ENCODE measurements at places on chromosomes 6 and 20. TPM values are rescaled to one million over a fixed set of nuclear protein-coding genes. Genes with fewer than 3 reads are reported as not detected.
A peak's percentile ranks its signal among the peaks of the same experiment; 100 is the strongest.

- DNase-seq = no peak
Measured at GRCh38 chr6:44462797-44463727, 75.6 kb downstream of the CDC5L start.

DNA sequence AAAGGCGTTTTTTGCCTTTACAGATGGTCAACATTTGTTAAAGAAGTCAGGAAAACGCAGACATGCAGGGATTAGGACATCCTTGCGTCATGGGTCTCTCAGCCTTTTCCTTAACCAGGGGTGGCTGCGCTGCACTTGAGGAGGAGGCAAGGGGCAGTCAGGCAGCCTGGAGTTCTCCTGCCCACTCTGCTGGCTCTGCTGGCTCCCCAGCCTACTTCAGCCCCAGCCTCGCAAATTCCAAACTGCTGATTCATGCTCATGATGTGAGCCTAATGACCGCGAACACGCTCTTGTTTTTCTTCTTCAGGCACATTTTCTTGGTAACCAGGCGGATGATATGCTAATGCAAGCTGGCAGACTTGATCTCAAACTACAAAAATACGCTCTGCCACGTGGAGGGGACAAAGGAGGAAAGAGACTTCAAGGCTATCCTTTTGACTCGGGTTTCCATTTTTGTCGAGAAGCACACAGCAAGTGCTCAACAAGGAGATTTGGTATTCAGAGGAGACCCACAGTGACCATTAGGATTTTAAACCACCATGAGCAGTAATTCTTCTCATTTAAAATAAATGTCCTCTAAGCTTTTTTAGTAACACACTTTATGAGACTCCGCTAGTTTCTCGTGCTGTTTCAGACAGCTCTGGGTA, 290.3 kb upstream of the STXBP5 start:
- DNase-seq = peak; percentile 48

- DNase-seq = no peak
Measured at GRCh38 chr20:8320306-8320705, 188.2 kb downstream of the PLCB1 start.

Gene SLC35F1
- not detected for total RNA-seq

GRCh38 chr6:109718991-109719390, 27.9 kb downstream of the FIG4 start:
- DNase-seq = no peak

GRCh38 chr6:122459240-122459639, 12.4 kb downstream of the SERINC1 start:
- DNase-seq = no peak

DNA sequence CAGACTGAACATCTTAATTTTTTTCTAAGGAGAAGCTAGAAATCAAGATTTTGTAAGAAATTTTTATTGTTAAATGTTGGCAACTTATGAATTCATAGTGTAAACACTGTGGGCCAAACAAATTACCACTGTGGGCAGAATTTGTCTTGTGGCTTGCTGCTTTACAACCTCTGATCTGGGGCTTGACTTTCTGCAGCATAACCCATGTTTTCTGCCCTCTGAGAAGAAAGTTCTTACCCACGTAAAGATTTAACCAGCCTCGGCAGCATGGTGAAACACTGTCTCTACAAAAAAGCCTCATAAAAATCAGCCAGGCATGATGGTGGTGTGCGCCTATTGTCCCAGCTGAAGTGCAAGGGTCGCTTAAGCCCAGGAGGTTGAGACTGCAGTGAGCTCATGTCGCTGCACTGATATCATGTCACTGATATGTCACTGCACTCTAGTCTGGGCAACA, 12.9 kb downstream of the ITCH start:
- DNase-seq = peak; percentile 69

DNA sequence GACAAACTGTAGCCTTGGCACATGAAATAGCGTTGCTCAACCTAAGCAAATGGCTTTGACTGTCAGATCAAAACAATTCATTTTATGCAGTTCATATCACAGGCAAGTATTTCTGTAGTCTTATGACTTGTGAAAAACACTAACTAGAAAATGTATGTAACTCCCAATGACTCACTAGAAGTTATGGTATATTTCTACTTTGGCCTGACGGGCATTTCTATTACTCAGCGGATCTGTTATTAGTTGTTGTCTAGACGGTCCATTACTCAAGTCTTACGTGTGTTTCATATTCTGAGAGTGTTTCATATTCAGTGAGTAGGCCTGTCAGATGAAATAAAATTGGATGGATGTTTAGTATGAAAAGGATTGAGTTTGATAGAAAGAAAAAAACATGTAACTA, 880.9 kb downstream of the PRIM2 start:
- DNase-seq = no peak

Gene EYA4
- not detected for total RNA-seq

Gene ERVFRD-1
- total RNA-seq = 0.29 TPM

Gene WFDC9
- total RNA-seq = not detected

Gene UBE3D
- total RNA-seq = 10.9 TPM

DNA sequence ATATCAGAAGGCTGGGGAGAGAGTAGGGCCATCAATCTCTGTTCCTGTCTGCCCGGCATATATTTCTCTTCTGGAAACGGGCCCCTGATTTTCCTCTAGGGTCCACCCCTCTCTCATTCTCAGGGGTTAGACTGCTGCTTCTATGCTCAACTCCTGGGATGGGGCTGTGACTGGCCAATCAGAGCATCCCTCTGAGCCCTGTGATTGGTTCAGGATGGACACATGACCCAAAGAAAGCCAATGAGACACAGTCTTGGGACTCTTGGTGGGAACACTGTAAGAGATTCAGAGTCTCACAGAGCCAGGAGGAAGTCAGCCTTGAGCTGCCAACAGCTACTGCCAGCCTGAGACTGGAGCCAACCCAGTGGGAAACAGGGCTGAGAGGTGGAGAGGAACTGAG, 31.0 kb upstream of the KCNB1 start:
- no peak for DNase-seq

DNA sequence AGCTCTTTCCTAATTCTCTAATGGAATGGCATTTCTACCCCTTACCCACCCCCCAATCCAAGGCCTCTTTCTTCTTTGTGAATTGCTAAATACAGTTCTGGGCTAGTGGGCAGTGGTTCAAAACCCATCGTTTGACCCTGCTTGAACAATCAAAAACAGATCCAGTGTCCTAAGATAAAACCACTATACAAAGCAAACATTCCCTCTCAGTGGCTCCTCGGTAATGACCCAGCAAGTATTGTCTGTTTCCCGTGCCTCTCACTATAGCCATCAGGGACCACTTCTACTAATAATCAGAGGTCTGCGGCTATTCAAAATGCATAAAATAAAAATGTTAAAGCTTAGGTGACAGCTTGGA, 143.5 kb upstream of the AKAP12 start:
- no peak for DNase-seq

DNA sequence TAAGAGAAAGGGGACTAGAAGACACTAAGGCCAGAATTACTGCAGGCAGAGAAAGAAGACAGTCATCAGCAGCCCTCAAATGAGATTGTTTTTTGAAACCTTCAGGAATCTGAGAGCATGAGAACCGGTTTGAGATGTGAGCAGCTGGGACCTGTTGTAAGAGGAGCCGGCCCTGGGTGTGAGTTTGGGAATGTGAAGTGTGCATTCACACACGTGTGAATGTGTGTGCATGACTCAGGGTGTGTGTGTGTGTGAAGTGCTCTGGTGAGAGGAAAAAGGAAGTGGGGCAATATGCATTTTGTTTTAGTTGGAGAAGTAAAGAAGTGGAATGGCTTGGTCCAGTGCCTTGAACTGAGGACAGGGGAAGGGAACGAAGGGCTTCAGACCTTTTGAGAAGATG, 4.3 kb downstream of the SCUBE3 start:
- no peak for DNase-seq

- no peak for DNase-seq
Measured at GRCh38 chr6:89379281-89379680, 26.8 kb upstream of the UBE2J1 start.

GRCh38 chr20:8780915-8781314, 288.0 kb upstream of the PLCB4 start:
- no peak for DNase-seq

Gene CD2AP
- total RNA-seq = 69.3 TPM

Gene TRIM10
- total RNA-seq = 1.4 TPM

DNA sequence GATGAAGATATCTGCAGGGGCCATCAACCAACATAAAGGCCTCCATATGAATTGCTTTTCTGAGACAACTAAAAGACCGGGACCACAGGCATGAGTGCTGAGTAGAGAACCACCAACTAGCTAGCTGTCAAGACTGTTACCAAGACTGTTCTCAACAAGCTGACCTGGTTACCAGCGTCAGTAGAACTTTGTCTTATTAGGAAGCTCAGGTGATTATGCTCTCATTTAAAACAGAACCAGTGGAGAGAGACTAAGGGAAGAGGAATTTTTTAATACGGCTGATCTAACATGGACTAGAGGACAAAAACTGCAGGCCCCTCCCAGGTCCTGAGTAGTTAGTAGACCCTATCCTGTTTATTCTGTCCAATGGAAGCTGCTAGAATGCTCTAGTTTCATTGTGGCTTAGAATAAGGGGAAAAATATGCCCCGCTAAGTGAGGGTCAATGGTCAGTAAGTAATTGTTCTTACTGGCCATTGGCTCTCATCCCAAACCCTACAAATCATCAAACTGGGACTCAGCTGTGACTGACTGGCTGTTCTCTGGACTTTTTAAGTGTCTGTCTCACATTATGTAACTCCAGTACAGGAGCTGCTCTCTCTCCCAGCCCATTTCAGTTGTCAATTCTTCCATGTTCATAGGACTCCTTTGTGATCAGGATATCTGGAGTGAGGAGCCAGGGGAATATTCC, 3.8 kb upstream of the DYNLRB1 start:
- DNase-seq = no peak

DNA sequence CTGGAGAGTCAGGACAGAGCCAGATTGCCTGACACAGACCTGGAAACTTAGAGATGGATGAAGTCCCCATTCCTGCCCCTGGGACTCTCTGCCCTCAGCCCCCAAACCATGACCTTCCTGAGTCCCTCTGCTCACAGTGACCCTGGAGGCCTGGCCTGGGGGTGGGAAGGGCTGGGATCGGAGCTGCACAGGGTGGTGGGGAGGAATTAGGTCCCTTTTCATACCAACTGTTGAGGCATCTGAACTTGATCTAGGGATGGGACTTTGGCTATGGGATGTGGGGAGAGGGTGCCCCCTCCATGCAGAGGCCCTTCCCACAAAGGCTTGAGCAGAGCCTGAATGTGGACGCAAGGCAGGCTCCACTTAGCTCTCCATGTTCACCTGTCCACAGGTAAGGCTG, 144.1 kb downstream of the MRPL14 start:
- no peak for DNase-seq

Gene KIFC1
- 65.4 TPM for total RNA-seq

GRCh38 chr20:47438464-47439381, 63.0 kb upstream of the NCOA3 start:
- peak; percentile 96 for DNase-seq

GRCh38 chr6:2433711-2434110, 188.3 kb upstream of the GMDS start:
- no peak for DNase-seq

Gene GHRH
- not detected for total RNA-seq

DNA sequence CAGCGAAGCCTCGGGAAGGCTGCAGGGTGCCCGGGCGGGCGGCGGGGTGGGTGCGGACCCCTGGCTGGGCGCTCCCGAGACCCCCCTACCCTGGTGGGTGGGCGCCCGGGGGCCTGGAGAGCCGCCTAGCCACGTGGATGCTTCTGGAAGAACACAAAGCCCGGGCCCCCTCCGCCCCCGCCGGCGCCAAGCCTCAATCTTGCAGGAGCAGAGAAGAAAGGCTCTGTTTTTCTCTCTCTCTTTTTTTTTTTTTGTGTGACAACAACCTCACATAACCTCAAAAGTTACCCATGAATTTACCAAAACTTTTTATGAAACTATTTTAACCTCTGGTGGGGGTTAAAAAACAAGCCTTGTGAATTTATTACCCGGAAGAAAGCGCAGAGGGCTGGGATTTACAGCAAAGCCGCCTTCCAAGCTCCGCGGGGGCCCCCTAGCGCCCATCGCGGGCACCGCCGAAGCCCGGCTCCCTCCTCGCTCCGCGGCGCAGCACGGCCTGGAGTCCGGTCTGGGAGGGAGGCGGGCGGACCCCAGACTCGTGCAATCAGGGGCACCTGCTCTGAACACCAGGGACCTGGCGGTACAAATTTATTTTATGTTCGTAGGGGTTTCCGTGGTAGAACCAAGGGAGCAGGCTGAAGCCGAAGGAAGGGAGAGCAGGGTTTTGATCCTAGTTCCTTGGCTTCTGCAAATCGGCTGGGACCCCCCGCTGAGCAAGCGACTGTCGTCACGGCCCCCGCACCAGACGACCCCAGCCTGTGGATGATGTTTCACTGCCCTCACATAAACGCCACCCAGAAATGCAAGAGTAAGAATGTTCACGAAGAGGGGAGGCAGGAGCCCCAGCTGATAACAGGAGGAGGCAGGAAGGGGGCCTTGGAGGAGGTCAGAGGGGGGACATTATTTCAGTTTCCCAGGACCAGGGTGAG, 58.9 kb downstream of the ZNF831 start:
- peak; percentile 98 for DNase-seq

DNA sequence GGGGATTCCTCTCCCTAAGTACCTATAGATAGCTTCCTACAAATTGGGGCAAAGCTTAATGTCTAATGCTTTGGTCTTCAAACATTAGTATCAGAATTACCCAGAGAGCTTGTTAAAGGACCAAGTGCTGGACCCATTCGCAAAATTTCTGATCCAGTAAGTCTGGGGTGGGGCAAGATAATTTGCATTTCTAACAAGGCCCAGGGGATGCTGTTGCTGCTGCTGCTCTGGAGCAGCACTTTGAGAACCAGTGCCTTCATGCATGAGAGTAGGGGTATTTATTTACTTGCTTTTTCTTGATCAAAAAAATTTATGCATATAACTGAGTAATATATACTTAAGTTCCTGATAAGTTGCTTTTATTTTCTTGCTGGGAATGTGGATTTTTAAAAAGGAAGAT, 24.5 kb upstream of the COL19A1 start:
- DNase-seq = no peak

GRCh38 chr6:98920904-98921431, 26.8 kb downstream of the FBXL4 start:
- DNase-seq = no peak

DNA sequence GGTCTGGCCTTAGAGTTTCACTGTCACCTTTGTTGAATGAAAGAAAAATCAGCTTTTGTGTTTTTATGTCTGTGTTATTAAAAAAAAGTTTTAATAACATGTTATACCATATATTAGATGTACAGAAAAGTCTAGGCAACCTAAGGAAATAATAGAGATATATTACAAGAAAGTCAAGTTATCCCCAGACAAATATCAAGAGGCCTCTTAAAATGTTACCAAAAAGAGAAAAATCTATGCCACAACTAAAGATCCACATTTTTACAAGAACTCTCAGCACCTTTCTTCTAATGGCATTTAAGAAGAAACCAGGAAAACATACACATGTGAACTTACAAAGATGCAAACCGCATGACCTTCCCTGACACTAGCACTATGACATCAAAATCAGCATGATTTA, 26.8 kb downstream of the RAMACL start:
- DNase-seq = no peak

Gene TAAR2
- not detected for total RNA-seq

Gene C20orf144
- total RNA-seq = 0.51 TPM

- DNase-seq = no peak
Measured at GRCh38 chr6:125855783-125856182, 65.0 kb downstream of the NCOA7 start.

Gene HMGCLL1
- not detected for total RNA-seq

GRCh38 chr20:40766790-40767614, 78.0 kb upstream of the MAFB start:
- DNase-seq = no peak

Gene MYLIP
- total RNA-seq = 48.1 TPM

Gene PAX1
- total RNA-seq = not detected

- no peak for DNase-seq
Measured at GRCh38 chr6:86848986-86849385, 88.3 kb upstream of the HTR1E start.
